Activated T-cell treated with anti-CD3 and anti-CD28 coated beads, Interleukin-2, amount 50 U/mL, for 1 hour (primary cell): ENCODE measurements at places on chromosomes 12 and 14.

DNA sequence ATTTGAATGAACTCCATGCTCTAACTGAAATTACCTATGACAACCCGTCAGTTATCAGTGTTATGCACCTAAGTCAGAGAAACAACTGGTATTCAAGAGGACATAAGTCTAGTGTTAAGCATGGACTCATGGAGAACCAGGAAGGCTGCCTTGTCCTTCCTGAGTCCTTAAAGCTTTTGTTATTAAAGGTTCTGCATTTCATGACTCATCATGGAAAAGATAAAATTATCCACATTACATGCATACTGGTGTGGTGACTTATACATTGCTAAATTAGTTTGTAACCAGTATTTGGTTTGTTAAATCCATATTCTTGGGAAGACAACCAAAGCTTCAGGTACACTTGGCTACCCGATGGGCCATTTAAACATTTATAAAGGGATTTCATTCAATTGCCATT lies 6.5 kb upstream of the OR4E1 start:
- DNase-seq, result no peak

- no peak for DNase-seq
These were observed 85.1 kb downstream of the DIP2B start for GRCh38 chr12:50589650-50590435.

- DNase-seq, result no peak
These were observed 354.4 kb downstream of the EGLN3 start for GRCh38 chr14:33596211-33597080.

DNA sequence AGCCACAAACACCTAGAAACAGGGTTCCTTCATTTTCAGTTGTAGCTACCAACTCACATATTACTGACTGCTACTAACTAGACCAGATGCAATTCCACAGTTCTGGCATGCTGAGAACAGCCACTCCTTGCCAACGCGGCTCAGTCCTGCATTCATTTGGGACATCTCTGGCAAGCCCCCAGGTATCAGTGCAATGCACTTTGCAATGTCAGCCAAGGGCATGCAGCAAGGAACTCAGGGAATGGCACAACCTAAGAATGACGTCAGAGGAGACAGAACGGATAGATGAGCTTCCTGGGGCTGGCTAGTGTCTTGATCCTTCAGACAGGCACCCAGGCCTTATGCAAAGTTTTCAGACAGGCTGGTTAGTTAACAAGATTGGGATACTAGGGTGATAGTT lies 29.6 kb downstream of the MAP3K9 start:
- DNase-seq, result no peak

DNA sequence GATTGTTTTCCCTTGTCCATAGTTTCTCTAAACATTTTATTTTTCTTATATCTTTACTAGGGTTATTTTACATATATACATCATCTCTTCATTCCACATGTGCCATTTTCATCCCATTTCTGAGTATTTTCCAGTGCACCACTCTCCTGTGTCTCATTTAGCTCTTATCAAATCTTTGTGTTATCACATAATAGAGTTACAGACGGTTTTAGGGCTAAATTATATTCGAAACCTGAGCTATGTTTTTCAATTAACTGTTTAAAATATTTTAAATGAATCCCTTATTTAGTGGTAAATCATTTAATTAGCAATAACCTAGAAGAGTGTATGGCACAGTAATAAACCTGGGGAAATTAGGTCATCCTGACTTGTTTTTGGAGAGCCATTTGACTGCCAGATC lies 160.4 kb upstream of the DCN start:
- DNase-seq, result no peak

DNA sequence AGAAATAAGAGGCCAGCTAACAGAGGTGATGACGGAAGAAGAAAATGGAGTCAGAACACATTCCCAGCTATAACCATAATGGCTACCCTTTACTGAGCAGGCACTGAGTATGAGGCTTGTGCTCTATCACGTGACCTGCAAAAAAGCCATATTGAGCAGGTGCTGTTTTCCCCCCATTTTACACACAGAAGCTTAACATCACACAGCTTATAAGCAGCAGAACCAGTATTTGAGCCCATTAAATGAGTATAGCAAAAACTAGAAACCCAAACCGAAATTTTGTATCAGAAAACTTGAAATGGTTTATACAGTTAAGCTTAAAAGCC lies 28.4 kb downstream of the PAPLN start:
- DNase-seq, result no peak

DNA sequence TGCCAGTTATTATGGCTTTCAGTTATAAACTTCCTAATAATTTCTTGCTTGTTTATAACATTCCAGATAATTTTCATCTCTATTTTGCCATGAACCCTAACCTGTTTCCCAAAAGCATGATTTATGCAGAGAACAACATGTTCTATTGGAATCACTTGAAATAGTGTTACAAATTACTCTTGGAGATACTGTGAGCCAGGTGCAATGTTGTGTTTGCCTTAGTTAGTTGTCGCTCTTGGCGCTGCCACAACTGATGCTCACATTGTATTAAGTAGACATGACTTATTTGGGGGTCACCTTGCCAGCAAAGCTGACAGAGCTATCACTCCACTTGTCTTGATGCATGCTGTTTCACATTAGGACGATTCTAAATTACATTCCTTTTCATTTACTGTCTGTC lies 49.4 kb downstream of the TSPAN8 start:
- DNase-seq, result no peak

- DNase-seq, result no peak
These were observed 27.7 kb upstream of the CALM1 start for GRCh38 chr14:90368946-90369721.
